ENCODE measurements at places on chromosomes 5 and 9.

DNA sequence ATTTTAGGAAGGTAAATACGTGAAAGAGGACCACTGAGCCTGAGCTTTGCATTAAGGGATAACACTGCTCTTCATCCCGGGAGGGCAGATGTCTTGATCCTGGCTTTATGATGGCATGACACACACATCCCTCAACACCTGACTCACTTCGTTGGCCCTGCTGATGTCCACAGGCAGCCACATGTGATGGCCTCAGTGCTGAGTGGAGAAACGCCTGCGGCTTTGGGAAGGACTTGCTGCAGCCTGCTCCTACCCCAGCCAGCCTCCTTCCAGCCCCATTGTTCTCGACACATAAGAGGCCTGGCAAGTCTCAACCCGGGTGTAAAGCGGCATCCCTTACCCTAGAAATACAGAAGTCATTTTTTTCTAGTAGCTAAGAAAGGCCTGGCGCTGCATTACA, 169.0 kb downstream of the SYK start:
- DNase-seq: no peak

- DNase-seq: no peak
Observed at GRCh38 chr9:134326724-134327601, 708 bp downstream of the RXRA start.

DNA sequence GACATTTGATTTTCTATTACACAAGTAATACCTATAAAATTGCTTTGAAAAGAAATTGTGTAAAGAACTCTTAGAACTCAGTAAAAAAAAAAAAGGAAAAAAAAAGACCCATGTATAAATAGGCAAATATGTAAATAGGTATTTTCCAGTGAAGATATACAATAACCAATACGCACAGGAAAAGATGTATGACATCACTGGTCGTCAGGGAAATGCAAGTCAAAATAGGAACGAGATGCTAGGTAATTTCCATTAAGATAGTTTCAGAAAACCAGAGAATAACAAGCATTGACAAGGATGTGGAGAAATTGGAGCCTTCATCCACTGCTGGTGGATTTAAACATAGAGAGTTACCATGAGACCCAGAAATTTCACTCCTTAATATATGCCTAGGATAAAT, 708.8 kb downstream of the MTRR start:
- DNase-seq: no peak

DNA sequence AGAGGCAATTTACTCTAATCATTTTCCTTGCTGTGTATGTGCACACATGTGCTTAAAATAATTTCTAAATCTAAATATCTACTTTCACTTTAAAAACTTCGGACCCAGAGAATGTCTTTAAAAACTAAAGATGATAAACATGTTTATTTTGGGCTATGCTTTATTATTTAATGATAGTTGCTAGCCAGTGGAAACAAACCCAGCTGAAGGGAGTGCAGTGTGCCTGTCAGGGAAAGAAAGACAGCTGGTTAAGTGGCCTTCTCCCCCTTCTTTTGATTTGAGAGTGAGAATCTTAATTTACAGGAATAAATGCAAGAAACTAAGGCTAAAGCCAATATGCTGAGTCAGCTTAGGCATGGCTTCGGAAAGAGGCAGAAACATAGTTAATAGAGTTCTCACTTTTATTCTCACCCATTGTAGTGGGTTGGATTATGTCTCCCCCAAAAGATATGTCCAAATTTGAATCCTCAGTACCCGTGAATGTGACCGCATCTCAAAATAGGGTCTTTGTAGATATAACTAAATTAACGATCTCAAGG, 111.4 kb downstream of the DCP2 start:
- DNase-seq: no peak

DNA sequence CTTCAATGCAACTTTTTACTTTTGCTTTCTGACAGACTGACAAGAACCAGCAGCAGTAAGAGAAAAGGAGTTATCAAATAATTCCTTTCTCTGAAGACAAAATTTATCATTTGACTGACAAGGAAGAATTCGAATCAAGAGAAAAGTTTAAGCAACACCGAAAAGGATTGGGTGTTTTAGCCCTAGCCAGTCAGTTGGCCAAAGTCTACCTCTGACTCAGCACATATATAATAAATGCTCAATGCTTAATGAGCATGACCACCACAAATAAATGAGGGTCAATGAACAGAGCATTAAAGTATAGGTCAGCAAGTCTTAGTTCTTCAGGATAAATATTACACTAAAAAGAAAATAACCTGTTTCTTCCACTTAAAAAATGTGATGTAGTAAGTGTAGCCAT, 1603.5 kb upstream of the C9orf72 start:
- DNase-seq: no peak

GRCh38 chr9:117000196-117000723, 313.2 kb downstream of the TRIM32 start:
- no peak for DNase-seq

DNA sequence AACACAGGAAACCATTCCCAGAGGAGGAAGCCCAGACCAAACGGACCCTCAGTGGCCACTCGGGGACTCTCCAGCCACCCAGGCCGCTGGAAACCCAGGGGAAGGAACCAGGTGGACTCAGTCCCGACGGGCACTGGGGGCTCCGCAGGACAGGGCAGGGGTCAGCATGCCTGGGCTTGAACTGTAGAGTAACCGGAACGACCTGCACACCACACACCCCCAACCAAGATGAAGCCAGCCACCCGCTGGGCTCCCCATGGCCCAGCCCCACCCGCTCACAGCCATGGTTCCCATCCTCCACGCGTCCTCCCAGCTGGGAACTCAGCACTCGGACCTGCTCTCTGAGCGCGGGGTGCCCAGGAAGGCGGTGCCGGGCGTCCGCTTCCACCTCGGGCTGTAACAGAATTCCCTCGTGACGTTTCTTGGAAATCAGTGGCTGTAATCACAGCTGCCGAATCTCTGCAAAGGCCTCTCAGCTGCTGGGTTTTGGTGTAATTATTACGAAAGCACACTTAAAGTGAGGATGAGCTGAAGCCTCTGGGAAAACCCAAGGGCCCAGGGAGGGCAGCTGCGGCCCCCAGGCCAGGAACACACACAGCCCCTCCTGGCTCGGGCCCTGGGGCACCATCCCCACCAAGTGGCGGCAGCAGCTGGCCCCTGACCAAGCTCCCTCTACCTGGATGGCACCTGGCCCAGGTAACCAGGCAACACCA, 13.8 kb downstream of the NACC2 start:
- no peak for DNase-seq

DNA sequence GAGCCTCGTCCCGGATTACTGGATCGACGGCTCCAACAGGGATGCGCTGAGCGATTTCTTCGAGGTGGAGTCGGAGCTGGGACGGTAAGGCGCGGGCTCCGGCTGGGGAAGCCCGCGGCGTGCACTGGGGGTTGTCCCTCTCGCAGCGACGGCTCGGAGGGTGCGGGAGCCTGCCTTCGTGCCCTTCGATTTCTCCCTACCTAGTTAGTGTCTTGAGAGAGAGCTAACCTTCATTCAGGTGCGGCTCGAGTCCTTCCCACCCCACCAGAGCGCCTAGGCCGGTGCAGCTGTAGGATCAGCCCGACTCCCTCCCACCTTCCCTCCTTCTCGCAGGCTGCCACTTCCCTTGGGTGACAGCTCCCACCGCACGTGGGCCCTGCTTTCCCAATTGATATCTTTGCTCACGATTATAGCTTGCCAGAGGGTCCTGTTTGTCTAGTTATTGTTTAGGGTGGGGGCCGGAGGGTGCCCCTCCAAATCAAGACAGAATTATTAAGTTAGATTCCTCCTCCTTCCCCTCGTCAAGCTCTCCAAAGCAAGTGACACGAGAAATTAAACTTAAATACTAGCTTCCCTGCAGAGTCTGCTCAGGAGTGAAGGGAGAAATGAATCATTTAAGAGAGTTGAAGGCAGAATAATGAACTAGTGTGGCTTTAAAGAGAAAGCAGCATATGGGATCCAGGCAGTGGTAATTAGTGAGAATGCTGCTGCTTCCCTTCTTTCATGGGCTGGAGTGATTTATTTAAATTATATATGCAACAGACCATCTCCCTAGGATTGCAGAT, 569 bp downstream of the CAMK4 start:
- peak; percentile 3 for DNase-seq

GRCh38 chr5:10724781-10725507, 36.1 kb downstream of the DAP start:
- DNase-seq: no peak

DNA sequence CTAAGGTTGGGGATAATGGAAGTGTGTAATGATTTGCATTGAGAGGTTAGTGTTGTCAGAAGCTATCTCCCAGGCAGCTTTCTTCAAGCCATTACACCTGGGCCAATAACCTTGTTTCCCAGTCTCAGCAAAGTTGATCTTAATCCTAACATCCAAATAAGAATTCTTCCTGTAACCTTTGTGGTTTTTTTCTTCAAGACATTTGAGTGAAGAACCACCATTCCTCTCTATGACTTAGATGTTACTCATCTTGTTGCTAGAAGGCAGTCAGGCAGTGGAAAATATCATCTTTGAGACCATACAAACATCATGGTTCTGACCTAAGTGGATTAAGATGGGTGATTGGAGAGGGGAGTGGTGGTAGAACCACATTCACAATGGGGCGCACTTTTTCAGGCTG, 103.5 kb downstream of the NDUFAF2 start:
- DNase-seq: no peak

- DNase-seq: no peak
Observed at GRCh38 chr9:98529841-98530240, 178.9 kb downstream of the GABBR2 start.

- DNase-seq: no peak
Observed at GRCh38 chr5:7540736-7541485, 145.0 kb downstream of the ADCY2 start.

DNA sequence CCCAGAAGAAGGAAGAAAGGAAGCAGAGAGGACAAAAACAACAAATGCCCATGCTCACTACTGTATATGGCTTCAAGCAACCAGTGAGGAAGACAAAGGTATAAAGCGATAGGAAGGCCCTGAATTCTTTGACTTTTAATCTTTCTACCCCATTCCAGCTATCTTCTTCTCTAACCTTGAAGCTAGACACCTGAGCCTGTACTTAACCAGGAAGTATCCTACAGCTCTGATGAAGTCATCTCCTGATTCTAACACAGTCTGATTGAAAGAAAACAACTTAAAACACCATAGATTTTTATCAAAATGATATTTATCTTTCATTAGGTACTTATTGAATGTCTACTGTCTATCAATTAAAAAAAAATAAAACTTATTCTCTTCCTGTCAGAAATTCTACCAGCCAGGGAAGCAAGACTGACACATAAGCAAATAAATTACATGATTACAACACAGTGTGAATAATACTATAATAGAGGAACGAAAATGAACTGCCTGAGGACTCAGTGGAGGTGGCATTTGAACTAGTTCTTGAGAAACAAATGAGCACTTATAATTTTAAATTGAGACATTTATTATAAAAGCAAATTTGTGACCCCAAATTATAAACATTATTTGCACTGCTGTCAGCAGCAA, 123.3 kb upstream of the ELL2 start:
- DNase-seq: no peak

DNA sequence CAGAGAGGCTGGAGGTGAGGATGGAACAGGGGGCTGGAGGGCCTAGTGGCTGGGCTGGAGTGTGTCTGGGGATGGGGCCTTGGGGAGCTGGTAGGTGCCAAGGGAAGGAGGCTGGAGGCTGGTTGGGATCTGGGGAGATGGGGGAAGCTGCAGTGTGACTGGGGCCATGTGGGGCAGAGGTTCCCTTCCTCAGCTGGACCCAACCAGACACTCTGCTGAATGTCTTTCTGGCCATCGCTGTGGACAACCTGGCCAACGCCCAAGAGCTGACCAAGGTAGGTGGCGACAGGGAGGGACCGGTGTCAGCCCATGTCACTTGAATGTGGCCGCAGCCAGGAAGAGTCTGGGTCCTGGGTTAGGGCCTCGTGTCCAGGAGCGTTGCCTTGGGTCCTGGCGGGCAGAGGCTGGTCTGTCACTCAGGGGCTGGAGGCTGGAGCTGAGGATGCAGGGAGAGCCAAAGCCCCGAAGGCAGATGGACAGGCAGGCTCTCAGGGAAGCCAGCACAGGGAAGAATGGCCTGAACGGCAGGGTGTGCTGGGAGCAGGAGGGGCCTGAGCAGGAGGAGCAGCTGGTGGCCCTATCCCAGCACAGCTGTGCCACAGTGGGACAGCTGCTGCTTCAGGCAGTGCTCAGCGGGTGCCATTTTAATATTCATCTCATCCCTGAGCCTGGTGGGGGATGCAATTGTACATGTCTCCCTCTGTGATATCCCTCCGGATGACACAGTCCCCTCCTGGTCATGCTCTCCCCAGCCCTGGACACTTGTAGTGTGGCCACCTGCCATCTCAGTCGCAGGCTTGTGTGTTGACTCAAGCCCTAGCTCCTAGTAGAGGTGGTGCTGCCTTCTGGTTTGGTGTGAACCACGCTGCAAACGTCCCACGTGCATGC, 132.5 kb downstream of the CACNA1B start:
- DNase-seq: no peak

GRCh38 chr9:96009690-96010472, 134.4 kb downstream of the ERCC6L2 start:
- no peak for DNase-seq

DNA sequence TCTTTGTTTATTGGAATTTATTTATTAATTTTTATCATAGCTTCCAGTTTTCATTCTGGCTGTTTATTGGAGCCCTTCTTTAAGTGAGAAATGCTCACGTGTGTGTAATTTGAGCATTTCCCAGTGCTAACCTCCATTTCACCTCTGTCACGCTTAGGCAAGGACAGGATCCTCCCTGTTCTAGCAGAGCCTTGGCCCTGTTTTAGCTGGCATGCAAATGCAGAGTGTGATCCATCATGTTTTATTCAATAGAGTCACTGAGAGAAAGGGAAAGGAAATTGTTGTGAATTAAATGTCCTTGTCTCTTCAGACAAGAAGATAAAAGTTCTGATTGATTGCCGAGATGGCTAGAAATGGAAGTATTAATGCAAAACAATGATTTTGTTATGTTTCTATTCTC, 137.3 kb upstream of the ACO1 start:
- no peak for DNase-seq

DNA sequence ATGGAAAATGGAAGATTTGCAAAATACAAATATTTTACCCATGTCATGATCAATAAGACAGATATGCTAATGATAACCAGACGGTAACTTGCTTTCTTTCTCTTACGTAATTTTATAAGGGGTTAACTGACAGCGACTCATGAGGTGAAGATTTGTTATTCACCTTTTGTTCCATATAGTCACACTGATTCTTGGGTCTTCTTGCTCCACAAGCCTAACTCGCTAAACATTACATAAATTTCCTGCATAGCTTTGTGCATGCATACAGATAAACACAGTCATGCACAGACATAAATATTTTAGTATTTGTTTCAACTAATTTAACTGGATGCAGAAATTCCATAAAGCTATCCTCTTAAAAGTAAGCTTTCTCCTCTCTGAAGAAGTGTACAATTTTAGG, 225.9 kb downstream of the VPS13A start:
- DNase-seq: no peak

- DNase-seq: no peak
Observed at GRCh38 chr5:94113-94892, 2.3 kb downstream of the PLEKHG4B start.

All from right renal pelvis (tissue), 4 donors.